Retinal pigment epithelial cell (primary cell): ENCODE measurements at places on chromosomes 12 and 14.

DNA sequence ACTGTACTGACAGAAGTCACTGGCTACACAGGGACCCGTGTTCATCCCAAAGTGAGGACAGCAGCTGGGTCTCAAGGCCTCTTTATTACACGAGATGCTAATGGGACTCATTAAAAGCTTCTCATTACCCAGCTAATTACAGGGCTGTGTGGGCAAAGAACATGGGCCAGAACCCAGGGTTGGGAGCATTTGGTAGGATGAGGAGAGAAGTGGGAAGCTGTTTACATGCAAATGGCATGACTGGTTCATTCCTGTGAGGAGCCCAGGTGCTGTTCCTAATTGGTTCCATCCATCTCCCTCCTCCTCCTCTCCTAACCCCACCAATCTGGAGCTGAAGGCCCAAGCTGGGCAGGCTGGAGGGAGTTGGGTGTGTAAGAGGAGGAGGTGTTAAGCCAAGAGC, 8.9 kb upstream of the TAC3 start:
- DNase-seq: no peak

DNA sequence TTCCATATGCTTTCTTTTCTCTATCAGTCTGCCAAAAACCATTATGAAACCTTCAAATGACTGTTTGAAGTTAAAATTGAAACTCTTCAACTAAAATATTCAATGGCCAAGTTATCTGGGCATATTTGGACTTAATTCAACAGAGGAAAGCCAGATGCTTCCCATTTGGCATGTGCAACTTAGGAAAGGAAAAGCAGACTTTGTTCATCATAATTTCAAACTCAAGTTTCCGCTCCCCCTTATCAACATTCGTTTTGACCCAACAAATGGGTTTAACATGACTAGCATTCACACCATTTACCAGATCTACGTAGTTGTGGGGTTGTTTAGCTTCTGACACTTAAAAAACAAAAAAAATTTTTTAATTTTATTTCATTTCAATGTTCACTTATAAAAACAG, 75.7 kb downstream of the PLEKHG7 start:
- DNase-seq: no peak

DNA sequence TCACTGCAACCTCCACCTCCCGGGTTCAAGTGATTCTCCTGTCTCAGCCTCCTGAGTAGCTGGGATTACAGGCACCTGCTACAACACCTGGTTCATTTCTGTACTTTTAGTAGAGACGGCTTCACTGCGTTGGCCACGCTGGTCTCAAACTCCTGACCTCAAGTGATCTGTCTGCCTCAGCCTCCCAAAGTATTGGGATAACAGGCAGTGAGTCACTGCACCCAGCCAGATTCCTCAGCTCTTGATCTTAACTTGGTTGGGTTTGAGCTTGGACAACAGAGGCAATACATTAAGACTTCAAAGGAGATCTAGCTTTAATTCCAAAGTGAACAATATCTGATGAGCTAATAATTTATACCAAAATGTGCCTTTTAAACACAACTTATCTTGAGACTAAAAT, 5.6 kb downstream of the DAZAP2 start:
- DNase-seq: no peak

DNA sequence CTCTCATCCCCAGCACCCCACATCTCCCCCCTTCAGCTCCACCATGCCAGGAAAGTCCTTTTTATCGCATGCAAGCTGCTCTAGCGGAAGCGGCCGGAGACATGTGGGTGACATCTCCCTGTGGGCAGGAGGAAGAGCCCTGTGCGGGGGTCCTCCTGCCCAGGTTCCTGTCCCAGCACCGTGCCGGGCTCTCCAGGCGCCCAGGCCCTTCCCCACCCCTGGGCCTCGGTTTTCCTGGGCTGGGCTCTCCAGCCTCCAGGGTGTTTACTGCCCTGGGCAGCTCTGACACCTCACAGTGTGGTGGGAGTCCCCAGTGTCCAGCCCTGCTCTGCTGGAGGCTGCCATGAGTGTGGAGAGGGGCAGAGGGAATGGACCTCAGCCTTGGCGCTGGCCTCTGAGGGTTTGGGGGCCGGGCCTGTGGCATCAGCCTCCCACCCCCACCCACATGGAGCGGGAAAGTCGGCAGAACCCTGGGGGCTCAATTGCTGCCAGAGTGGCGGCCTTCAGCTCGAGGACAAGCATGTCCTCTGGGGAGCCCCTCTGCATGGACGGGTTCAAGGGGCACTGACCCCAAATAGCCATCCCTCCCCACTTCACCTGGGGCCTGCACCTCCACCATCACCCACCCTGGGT, 16.9 kb downstream of the ASPG start:
- DNase-seq: no peak

DNA sequence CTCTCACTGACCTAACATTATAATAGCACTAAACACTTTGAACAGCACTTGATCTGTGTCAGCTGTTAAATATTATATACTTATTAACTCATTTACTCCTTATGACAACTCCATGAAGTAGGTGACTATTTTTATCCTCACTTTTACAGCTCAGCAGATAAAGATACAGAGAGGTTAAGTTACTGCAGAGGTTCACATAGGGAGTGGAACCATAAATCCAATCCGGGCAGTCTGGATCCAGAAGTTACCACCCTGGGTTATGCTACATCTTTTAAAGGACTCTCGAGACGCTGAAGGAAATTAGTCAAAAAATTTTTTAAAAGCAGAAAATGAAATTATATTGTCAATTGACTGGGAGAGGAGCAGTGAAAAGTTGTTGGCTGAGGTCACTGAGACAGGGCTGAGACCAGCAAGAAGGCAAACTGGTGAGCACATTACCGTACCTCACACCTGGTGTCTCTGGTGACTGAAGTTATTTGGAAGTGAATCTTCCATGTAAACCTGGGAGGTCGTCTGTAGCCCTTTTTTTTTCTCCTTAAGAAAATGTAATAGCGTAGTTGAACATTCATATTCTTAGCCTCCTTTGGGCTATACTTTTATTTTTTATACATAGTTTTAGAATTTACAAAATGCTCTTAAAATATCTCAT, 1.2 kb upstream of the RIMKLB start:
- DNase-seq: no peak

- DNase-seq: no peak
Measured at GRCh38 chr14:37251775-37252174, 54.0 kb downstream of the MIPOL1 start.

DNA sequence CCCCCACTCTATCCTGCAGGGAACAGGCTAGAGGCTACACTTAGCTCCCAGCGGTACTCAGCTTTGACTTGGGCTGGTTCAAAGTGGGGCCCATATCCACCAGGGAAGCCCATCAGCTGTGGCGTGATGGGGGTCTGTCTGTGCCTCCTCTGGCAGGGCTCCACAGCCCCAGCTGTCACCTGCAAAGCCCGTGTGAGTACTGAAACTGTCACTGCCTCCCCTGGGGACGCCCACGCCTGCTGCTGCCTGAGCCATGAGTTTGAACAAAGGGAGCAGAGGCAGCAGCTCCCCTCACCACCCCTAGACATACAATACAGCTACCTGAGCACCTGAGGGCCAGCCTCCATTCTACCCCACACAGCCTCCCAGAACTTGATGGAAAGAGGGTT, 5.0 kb downstream of the REM2 start:
- no peak for DNase-seq

DNA sequence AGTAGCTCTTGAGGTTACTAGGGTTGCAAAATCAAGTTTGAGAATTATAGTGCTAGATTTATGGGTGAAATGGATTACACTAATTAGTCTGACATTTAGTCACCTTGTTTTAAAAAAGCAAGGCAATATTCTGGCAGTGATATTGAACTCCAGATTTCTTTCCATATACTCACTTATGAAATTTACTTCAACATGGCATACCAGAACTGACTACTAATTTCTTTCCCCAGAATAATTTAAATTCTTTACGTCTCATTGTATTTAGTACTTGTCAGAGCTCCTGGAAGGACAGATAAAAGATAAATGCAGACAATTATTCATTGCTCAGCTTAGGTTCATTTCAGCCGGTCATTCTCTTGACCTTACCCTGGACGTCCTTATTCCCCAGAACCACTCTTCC, 24.3 kb downstream of the EMP1 start:
- peak; percentile 55 for DNase-seq

DNA sequence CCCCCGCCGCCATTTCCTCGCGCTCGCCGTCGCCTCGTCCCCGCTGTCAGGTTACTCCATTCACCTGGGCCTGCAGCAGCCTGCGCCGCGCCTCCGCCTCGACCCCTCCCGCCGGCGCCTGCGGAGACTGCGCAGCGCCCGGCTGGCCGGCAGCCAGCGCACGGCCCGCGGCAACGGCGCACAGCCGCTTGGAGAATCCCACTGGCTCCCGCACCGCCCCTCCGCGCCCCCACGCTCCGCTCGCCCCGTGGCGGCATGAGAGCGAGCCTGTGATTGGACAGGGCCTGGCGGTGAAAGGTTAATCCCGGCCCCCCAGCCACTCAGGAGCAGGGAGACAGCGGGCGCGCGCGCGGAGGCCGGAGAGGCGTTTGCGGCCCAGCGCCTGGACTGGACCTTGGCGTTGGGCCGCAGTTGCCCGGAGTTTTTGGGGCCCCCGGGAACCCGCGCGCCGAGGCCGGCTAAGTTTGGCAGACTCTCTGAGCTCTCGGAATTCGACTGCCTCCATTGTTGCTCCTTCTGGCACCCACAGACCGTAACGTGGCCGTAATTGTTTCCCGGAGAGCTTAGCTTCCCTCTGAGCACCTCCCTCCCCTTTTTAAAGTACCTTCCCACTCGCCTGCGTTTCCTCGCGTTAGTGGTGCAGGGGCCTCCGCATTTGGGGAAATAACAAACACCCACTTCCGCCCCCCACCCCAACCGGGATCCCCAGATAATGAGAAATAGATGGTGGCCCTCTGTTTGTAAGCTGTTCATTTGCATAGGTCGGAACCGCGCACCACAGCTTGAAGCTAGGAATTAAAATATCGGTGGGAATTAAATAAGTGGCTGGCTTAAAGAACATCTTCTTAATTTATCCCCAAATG, at the start of gene DICER1:
TSS of gene DICER1 (minus strand) at position 203 of the 863 bp plus-strand sequence. CDS start 24,071 bp downstream, outside the sequence.
- DNase-seq: peak; percentile 46

DNA sequence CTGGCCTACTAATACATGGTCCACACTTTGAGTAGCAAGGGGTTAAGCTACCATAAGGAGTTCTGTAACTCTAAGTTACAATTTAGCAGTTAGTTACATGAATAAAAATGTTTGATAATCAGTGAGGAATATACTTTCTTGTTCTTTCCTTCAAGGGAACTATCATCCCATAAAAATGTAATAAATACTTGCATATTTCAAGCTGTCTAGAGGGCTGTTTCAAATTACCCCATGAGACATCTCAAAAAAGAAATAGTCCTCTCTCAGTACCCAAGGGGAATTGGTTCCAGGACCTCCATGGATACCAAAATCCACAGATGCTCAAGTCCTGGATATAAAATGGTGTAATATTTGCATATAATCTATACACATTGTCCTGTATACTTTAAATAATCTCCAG, 48.7 kb upstream of the GNG2 start:
- no peak for DNase-seq

- no peak for DNase-seq
Measured at GRCh38 chr12:42104784-42105183, 39.9 kb downstream of the GXYLT1 start.
